ENCODE measurements at places on chromosomes 12 and 14. TPM values are rescaled to one million over a fixed set of nuclear protein-coding genes. Genes with fewer than 3 reads are reported as not detected.

DNA sequence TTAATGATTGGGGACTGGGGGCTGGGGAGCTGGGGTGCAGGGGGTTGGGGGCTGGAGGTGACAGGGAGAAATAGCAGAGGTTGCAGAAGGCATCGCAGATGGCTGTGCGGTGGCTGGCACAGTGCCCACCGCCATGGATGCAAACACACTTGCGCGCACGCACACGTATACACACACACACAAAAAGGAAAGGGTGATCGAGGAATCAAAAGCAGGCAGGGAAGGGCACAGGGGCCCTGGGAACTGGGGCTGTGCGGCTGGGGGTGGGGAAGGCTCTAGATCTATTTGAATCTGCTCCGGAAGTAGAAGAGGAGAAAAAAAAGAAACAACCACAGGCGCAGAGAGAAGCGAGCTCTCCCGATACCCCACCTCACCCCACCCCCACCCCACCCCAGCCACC lies 39.4 kb downstream of the ZFHX2 start:
- no peak overlapping the region for H3K4me3 ChIP-seq
- peaks cover 16% of the 10 kb centered on the region for H3K4me1 ChIP-seq
- peaks cover 10% of the 10 kb centered on the region for H3K27me3 ChIP-seq
- H3K36me3 ChIP-seq: no peaks in the 10 kb centered on the region
- DNase-seq: no peak

GRCh38 chr12:115830633-115831032 lies 446.9 kb downstream of the MED13L start:
- H3K27ac ChIP-seq: no peak overlapping the region
- peaks cover 1% of the 10 kb centered on the region for H3K27me3 ChIP-seq
- no peak for DNase-seq
- no peak overlapping the region for H3K4me3 ChIP-seq

DNA sequence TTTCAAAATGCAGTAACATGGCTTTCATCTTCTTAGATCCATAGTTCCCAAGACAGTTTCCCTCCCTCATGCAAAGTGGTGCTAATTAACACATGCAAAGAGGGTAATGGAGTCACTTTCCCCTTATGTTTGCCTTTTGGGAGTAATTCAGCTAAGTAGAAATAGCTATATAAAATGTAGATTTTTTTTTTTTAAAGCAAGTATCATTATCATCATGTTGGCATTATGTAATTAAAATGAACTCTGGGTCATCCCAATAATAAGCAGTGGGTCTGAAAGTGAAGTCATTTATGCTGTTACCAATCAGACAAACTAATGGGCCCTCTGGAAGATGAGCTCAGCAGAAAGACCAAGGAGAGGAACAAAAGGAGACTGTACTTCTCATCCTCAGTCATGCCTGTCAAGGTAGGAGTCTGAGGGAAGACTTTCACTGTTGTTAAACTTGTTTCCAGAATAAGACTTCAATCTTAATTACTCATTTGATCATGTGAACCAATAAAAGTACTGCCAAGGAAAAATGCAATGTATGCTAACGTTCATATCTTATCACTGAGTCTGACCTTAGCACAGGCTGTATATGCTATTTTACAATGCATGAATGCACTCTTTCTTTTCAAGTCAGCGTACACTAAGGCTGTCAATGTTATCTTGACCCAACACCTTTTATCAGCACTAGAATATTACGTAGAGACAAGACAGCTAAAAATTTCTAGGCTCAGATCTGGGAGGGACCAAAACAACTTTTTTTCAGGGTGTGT lies 26.8 kb downstream of the AREL1 start:
- no peaks in the 10 kb centered on the region for H3K27me3 ChIP-seq
- H3K27ac ChIP-seq: no peak overlapping the region
- no peaks in the 10 kb centered on the region for H3K36me3 ChIP-seq
- H3K4me1 ChIP-seq: no peaks in the 10 kb centered on the region
- DNase-seq: no peak

DNA sequence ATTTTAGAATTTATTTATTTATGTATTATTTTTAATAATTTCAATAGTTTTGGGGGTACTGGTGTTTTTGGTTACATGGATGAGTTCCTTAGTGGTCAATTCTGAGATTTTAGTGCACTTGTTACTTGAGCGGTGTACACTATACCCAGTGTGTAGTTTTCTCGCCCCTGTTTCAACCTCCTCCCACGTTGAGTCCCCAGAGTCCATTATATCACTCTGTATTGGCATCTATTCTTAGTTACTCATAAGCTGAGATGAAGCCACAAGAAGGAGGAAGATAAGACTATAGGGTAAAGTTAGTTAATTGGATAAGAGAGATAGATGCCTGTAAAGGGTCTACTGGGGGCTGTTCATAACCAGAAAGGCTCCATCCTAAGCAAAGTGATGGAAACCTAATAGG lies 4.0 kb downstream of the C1S start:
- DNase-seq: no peak
- H3K4me1 ChIP-seq: peaks cover 5% of the 10 kb centered on the region
- H3K27me3 ChIP-seq: peaks cover 6% of the 10 kb centered on the region
- H3K36me3 ChIP-seq: no peaks in the 10 kb centered on the region

Gene TSPAN19
- total RNA-seq: 2.9 TPM

Gene PAX9
- not detected for total RNA-seq

Gene AQP6
- 0.37 TPM for total RNA-seq

Data from glutamatergic neuron (in vitro differentiated cells).